ENCODE measurements at places on chromosomes 16 and 17. TPM values are rescaled to one million over a fixed set of nuclear protein-coding genes. Genes with fewer than 3 reads are reported as not detected.

The PRSS21 gene
- total RNA-seq, result 58.3 TPM

DNA sequence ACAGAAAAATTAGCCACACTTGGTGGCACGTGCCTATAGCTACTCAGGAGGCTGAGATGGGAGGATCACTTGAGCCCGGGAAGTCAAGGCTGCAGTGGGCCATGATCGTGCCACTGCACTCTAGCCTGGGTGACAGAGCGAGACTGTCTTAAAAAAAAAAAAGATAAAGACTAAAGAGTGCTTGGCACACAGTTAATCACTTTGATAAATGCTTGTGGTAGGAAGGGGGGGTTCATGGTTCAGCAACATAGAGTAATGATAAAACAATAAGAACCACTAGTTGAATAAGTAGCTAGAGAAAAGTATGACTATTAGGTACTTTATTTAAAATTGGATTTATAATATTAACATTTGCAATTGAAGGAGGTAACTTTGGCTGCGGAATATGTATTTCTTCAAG, 43.3 kb downstream of the USP32 start:
- DNase-seq, result no peak

DNA sequence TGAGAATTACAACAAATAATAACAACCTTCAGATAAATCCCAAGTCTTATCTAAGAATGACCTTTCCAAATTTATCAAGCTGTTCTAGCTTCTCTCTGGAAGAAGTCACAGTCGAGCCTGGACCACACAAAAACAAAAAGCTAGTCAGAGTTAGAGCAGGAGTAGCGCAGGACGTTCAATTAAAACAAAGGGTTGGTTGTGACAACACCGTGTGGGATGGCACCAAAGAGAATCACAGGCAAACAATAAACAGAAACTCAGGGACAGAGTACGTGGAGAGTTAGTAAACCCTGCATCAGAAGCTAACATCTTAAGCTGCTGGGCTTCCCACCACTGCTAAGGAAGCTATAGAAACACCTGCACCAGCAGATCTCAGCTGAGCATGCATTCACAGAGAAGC, 23.8 kb downstream of the ARHGAP17 start:
- no peak for DNase-seq

DNA sequence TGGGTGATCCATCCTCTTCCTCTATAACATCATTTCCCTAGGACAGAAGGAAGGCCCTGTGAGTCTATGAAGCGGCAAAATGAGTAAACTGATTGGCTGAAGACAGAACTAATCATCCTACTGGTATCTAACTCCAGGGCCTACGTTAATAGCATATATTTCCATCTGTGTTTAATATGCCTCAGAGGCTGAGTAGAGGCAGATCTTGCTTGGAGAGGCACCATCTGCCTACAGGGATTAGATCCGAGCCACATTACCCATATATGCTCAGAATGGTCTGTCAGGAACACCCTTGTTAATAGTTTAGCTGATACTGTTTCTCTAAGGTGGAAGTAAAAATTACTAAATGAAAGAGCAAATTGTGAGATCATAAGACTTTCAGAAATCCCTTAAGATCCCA, 13.2 kb upstream of the FOXJ1 start:
- no peak for DNase-seq

The CD300LG gene
- total RNA-seq, result not detected

DNA sequence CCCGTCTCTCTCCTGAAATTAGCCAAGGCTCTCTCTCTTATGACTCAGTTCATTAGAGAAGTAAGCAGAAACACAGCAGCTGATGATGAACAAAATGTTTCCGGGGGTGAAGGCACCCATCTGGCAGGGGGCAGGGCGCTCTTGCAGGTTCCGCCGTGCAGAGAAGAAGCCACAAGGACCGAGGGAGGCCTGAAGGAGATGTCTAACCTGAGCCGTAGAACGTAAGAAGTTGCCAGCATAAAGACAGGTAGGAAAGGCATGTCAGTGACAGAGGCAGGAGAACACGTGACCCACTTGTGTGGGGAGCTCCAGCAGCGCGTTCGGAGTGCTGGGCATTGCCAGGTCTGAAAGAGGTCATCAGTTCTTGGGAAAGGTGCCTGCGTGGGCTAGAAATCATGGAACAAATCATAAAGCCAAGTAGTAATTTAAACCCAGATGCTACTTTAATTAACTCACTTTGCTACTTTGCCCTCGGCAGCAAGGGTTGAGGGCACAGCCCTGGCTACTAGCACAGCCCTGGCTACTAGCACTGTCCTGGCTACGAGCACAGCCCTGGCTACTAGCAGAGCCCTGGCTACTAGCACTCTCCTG, 198.6 kb downstream of the RPTOR start:
- DNase-seq, result no peak

DNA sequence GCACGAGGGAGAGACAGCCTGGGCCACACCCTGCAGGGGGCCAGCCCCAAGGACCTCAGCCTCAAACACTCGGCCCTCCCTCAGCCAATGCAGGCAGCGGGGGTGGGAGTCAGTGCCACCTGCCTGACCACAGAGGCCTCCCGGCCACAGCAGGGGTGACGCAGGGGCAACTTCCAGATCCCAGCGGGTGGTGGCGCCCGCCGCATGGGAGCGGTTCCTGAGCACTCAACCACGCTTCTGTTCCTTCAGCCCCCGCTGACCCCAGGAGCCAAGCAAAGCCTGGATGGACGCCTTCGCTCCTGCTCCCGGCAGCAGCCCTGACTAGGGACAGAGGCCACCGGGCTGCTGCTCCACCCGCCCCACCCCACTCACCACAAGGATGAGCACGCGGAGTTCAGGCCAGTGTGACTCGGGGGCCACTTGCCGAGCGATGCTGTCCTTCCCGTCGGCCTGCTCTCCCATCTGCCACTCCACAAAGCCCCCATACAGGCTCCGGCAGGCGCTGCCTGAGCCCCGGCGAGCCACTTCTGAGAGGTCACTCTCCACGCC, 5.0 kb upstream of the CYBA start:
- DNase-seq, result no peak

The FN3K gene
- total RNA-seq, result 0.58 TPM

GRCh38 chr17:67868176-67868575, 42.9 kb downstream of the BPTF start:
- DNase-seq, result no peak

The CLCN7 gene
- 62.5 TPM for total RNA-seq

DNA sequence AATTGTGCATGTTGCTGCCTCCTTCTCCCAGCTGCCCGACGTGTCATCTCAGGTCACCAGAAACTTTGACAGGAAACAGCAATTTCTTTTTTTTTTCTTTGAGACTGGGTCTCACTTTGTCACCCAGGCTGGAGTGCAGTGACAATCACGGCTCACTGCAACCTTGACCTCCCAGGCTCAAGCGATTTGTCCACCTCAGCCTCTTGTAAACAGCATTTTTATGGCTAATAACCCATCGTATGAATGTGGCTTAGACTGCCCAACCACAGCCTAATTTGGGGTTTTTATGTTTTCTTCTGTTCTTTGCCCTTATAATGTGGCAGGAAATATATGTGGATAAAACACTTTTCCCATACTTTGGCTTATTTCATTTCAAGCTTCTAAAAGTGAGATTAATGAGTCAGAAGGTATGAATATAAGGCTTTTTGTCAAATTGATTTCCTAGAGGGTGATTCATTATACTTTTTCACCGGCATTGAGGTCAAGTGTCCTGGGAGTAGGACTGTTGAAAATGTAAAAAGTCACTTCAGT, 31.0 kb upstream of the SLC5A10 start:
- peak; percentile 66 for DNase-seq

GRCh38 chr17:65181237-65182061, 44.3 kb downstream of the RGS9 start:
- DNase-seq, result peak; percentile 90

The SMTNL2 gene
- total RNA-seq, result not detected

- DNase-seq, result no peak
These were observed 137.2 kb downstream of the AHSP start for GRCh38 chr16:31664683-31665482.

DNA sequence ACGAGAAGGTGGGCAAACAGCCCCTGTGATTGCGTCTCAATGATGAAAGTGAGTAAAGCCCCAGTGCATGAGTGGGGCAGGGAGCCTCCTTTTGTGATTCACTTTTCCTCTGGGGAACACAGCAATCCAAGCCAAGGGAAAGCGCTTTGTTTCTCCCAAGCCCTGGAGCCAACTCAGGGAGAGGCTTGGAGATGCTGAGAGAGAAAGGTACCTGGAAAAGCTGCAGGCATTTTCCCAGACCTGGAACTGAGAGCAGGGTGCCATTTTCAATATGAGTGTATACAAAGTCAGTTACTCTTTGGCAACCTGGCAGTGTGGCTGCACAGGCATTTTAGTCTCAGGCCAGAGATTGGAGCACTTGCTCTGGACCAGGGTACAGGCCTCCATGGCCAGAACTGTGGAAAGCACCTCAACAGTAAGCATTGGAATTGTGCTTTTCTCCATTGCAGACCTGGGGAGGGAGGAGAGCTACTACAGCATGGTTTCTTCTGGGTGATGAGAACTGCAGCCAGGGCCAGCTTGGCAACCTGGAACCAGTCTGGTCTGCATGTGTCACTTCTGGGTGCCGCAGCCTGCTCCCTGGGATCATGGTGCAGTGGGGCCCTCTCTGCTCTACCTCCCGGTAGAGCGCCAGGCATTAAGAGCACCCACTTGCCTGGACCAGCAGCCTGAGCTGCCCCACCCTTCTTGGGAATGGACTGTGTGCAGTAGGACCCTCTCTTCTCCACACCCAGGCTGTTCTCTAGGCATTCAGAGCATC, 89.0 kb upstream of the CDH5 start:
- no peak for DNase-seq

The HOXB13 gene
- 0.05 TPM for total RNA-seq

The SNX20 gene
- 21.4 TPM for total RNA-seq

The ATP6V0A1 gene
- 42.6 TPM for total RNA-seq

GRCh38 chr17:49708515-49709183, 885 bp upstream of the SLC35B1 start:
- no peak for DNase-seq

The ALDH3A1 gene
- not detected for total RNA-seq

The CCL18 gene
- not detected for total RNA-seq

The TBC1D28 gene
- not detected for total RNA-seq

The SEZ6 gene
- total RNA-seq, result not detected

- DNase-seq, result no peak
These were observed 224.3 kb downstream of the SOX9 start for GRCh38 chr17:72345088-72345487.

The KRT27 gene
- total RNA-seq, result not detected

GRCh38 chr17:41975099-41976083, 8.8 kb downstream of the CNP start:
- DNase-seq, result no peak

The KCNJ12 gene
- 0.21 TPM for total RNA-seq
